Retinal pigment epithelial cell (primary cell): ENCODE measurements at places on chromosomes 1 and 21.

- DNase-seq = no peak
These were observed 19.8 kb downstream of the RPRD2 start for GRCh38 chr1:150383631-150384324.

- no peak for DNase-seq
These were observed 1638.3 kb downstream of the MRPL39 start for GRCh38 chr21:23968722-23969647.

DNA sequence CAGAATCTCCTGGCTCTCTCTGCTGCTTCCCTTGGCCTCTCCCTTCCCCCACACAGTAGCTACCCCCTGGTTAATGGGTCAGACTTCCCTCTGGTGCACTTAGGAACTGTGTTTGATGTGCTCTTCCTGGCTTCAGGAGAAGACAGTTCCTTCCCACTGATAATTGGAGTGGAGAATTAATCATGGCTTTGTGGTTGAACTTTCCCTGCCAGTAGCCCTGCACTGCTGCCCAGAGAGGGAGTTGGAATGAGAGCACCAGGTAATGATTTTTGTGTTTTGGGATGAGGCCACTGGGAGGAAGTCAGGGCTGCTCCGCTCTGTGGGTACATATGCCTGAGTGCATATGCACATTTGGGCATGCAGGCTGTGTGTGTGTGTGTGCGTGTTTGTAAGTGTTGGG lies 39.7 kb upstream of the PADI2 start:
- DNase-seq = no peak

DNA sequence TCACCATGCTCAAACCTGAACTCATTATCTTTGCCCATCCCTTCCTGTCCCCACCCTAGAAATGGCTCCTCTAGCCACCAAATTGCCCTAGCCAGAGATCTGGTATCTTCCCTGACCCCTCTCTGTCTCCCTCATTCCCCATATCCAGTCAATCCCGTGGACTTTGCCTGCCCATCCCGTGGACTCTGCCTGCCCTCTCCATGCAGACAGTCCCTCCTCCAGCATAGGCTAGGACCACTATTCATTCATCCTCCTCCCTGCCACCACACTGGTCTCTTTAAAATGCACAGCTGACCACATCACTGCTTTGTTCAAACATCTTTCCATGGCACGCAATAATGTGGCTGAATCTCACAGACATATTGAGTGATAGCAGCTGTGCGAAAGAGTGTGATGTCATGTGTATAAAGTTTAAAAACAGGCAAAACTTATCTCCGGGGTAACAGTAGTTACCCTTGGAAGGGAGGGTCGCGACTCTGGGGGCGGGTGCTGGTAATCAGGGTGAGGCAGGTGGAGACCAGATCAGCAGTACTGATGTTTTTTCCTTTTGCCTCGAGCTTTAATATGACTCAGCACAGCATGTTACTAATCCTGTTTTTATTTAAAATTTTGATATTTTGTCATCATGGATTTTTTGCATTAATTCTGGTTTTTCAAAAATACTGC lies 4.8 kb upstream of the SLC2A1 start:
- DNase-seq = peak; percentile 73

GRCh38 chr1:21706151-21706835 lies 37.1 kb upstream of the RAP1GAP start:
- DNase-seq = no peak

- no peak for DNase-seq
These were observed 189.5 kb downstream of the PLA2G4A start for GRCh38 chr1:187018291-187018690.

- DNase-seq = peak; percentile 22
These were observed 412.4 kb downstream of the DISC1 start for GRCh38 chr1:232038706-232039677.

DNA sequence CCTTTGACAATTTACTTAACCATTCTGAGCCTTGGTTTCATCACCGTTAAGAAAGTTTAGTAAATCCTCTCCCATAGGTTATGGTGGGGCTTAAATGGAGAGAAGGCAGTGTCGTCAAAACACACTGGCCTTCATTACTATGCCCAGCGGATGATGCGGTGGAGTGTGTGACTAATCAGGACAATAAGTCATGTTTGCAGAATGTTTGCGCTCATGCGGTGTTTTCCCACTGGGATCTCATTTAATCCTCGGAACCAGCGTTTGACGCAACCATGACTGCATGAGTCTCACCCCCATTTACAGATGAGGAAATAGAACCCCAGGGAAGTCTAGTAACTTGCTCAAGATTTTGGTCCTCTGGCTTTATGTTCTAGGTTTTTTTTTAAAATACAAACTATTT lies 17.5 kb downstream of the SLC26A9 start:
- peak; percentile 44 for DNase-seq

DNA sequence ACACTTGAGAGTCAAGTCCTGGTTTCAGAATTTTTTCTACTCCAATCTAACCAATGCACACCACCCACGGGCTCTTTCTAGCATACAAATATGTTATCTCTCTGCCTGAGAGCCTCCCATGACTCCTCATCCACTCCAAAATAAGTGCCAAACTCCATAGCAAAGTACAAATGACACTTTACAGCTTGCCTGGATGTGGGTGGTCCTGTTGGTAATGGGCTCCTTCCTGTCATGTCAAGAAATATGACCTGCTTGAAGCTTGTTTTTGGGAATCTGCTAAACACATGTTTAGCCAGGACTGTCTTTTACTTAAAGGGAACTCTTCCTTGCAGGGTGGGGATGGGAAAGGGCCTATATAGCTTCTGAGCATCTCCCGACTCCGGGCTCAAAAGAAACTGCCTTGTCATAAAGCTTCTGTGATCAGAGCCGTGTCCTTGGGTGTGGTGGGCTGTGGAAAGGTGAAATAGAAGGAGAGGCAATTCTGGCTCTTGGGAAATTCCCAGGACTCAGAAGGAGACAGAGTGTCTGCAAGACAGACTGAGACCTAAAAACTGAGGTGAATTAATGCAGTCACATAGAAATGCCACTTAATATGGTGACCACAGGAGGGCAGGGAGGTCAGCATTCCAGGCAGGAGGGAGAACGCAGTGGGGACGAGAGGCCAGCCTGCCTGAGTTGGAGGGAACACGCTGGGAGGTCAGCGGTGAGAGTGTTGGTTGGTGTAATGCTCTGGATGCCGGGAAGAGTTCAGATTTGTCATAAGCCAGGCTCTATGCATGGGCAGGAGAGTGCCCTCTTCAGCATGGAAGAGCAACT lies 6.1 kb upstream of the IGFN1 start:
- DNase-seq = no peak
